ENCODE measurements at places on chromosomes 13 and 19.

DNA sequence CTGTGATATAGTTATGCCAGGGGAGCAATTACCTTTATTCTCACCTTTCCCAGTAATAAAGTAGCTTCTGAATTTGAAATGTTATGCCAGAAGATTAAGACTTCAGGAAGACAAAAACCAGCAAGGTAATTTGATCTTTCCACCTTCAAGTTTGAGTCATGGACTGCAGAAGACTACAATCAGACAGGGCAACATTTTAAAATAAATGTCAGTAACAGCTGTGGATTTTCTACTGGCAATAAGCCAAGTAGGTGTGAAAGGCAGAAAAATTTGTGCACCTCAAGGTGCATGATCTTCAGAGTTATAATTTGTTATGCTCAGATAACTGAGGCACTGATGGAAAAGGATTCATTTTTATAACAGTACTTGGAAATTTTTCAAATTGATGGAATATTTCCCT, 54.9 kb downstream of the SLITRK1 start:
- DNase-seq: no peak

GRCh38 chr19:15330801-15331418, 1.4 kb downstream of the BRD4 start:
- DNase-seq: no peak

- DNase-seq: no peak
Observed at GRCh38 chr19:31113293-31113692, 235.9 kb downstream of the TSHZ3 start.

GRCh38 chr13:43244481-43244880, 221.1 kb downstream of the DNAJC15 start:
- no peak for DNase-seq

DNA sequence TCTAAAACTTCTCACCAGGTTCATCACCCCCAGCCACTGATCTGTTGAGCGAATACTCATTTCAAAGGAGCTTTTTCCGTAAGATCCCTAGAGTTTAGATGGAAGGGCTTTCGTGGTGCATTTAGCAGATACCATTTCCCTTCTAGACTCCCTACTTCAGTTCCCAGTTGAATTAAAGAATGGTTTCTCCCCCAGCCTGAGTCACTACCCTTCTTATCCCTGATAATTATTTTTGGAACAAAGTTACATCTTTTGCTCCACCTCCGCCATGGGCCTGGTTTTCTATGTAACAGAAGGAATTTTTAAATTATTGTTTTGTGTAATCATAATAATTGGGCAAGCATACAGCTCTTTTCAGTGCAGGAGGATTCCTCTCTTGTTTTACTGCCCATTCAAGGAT, 22.0 kb downstream of the USPL1 start:
- no peak for DNase-seq

DNA sequence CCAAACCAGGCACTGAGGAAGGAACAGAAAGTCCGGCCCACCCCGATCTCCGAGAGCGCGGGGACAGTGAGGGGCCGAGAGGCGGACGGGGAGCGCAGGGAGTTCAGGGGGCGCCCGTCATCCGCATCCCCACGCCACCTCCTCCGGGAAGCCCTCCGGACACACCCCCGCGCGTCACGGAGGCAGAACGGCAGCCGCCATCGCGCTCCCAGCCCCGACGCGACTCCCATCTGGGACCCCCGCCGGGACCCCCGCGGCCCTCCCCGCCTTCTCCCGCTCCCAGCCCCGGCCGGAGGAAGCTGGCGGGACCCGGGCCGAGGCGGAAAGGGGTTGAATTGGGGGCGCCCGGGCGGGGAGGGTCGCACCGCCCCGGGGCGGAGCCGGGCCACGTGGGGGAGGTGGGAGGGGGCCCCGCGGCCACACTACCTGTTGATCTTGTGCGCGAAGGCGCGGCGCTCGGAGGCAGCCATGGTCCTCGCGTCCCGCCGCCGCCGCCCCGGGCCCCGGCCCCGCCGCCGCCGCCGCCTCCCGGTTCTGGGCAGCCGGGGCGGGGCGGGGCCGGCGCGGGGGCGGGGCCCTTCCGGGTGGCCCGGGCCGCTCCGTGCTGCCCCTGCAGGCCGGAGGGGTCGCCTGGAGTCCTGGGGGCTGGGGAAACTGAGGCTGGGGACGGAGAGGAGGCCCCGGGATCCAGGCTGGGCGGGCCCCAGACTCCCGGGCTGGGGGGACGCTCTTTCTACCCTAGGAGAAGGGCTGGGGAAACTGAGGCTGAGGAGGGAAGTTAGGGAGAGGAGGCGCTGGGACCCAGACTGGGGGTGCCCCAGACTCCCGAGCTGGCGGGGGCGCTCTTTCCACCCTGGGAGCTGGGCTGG, at the start of gene DOCK6:
TSS of gene DOCK6 (minus strand) at position 554 of the 869 bp plus-strand sequence. CDS start at position 470, 84 bp downstream.
- no peak for DNase-seq

GRCh38 chr19:48613852-48614435, 932 bp downstream of the FAM83E start:
- DNase-seq: no peak

GRCh38 chr13:101265934-101266333, 150.4 kb downstream of the NALCN start:
- no peak for DNase-seq
